ENCODE measurements at places on chromosomes 5 and 9.

DNA sequence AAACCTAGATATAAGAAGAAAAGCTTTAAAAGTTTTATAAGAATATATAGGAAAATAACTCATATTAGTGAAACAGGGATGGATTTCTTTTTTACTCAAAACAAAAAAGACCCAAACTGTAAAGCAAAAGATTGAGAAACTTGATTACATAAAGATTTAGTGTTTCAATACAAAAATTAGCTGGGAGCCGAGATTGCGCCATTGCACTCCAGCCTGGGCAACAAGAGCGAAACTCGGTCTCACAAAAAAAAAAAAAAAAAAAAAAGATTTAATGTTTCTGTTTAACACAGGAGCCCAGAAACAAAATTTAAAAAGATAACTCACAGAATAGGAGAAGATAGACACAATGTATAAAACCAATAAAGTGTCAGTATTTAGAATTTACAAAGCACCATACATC, 45.2 kb downstream of the CDC14B start:
- no peak for DNase-seq

GRCh38 chr9:77632652-77633051, 15.5 kb downstream of the GNA14 start:
- DNase-seq = no peak

DNA sequence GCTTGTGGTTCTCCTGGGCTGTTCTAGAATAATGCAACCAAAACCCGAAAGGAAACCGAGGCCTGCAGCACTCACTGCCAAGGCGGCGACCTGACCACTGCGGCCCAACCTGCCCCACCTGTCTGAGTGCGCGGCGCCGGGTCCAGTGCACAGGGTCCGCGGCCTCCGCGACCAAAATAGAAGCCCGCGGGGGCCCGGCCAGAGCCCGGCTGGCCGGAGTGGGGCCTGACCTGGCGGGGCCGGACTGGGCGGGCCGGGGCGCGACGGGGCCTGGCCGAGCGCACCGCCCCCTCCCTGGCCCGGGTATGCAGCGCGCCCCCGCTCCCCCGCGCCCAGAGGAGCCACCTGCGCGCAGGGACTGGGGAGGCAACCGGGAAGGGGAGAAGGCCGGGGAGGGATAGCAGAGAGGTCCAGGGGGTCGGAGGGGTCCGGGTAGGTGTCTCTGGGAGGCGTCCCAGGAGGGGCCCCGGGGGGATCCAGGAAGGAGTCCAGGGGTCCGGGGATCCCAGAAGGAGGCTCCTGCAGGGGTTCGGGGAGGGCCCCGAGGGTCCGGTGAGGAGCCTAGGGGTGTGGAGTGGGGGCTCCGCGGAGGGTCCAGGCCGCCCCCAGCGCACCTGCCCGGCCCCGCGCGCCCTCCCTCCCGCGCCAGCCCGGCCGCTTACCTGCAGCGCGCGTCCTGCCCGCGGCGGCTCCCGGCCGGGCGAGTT, 503 bp downstream of the SEMA4D start:
- peak; percentile 85 for DNase-seq

DNA sequence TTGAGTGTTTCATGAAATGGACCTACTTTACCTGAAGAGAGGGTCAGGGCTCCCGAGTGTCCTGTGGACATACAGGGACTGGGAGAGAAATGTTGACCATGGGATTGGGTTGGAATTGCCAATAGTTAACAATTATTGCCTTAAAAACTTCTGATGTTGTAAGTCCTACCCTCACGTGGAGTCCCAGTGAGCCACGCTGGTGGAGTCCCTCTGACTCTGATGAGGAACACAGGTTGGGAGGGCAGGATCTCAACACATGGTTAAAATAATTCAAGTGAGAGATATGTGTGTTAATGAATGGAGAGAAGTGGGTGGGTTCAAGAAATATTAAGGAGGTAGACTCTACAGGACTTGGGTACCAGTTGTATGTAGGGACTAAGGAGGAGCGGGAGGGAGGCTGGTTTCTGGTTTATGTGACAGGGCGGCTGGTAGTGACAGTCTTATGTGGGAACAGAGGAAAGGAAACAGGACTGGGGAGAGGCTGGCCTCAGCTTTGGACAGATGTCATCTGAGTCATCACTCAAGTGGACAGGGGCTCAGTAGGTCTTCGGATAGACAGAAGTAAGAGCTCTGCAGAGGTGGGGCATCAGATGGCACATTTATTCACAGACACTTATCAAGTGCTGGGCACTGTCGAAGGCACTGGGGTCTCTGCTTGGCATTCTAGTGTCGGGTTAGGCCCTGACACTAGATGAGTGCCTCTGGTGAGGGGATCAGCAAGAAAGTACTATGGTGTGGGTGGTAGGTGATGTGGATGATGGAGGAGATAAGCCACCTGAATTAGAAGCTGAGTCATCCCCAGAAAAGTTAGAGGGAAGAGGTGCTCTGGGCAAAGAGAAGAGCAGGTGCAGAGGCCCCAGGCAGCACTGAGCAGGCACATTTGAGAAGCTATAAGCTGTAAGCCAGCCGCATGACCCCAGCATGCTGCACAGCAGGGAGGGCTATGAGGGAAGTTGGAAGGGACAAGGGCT, 27.2 kb downstream of the MAML1 start:
- peak; percentile 58 for DNase-seq

- no peak for DNase-seq
Measured at GRCh38 chr5:138339091-138339456, 1.0 kb downstream of the FAM53C start.

All from activated CD4-positive, alpha-beta T cell treated with anti-CD3 and anti-CD28 coated beads, Interleukin-2, amount 10 ng/mL, durations not matched to agents 24 days and 14 days (primary cell).